ENCODE measurements at places on chromosomes 12 and 14. TPM values are rescaled to one million over a fixed set of nuclear protein-coding genes. Genes with fewer than 3 reads are reported as not detected.

Gene C12orf50
- not detected for total RNA-seq

Gene RFLNA
- not detected for total RNA-seq

Gene CCDC196
- not detected for total RNA-seq

Gene ADCY4
- total RNA-seq = 0.40 TPM

Gene NGDN
- 95.6 TPM for total RNA-seq

Gene FOXG1
- not detected for total RNA-seq

Gene SLC17A8
- not detected for total RNA-seq

GRCh38 chr12:124778411-124778810, 85.3 kb downstream of the SCARB1 start:
- DNase-seq = no peak

DNA sequence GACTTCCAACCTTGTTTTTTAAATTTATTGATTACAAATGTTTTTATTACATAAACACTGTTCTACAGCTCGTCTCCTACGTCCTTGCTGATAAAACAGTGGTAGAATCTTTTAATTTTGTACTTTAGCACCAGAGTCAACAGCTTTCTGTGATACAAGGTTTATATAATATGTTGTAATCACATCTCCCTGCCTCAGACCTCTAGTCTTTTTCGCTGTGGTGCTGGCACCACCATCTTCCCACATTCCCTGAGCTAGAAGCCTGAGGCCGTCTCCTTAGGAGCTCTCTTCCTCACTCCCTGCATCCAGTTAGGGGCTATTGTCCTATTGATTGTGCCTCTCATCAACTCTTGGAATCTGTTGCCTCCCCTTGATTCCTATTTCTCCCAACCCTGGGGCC, 17.1 kb downstream of the MTHFD1 start:
- no peak for DNase-seq

DNA sequence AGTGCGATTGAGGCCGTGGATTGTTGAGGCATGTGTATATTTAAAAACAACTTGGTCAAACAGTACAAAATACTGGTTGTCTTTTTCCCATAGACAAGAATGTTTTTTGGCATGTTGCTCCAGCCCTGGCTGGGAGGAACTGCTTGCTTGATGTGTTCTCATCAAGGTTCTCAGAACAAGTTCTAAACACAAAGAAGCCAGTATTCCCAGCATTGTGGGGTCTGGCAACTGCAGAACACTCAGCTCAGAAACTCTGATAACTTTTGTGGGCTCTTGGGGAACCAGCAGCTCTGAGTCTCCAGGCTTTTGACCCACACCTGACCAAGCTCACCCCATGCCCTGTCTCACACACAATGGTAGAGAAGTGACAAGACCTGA, 27.1 kb upstream of the DICER1 start:
- no peak for DNase-seq

GRCh38 chr12:124094733-124095132, 121.7 kb downstream of the ZNF664 start:
- DNase-seq = no peak

DNA sequence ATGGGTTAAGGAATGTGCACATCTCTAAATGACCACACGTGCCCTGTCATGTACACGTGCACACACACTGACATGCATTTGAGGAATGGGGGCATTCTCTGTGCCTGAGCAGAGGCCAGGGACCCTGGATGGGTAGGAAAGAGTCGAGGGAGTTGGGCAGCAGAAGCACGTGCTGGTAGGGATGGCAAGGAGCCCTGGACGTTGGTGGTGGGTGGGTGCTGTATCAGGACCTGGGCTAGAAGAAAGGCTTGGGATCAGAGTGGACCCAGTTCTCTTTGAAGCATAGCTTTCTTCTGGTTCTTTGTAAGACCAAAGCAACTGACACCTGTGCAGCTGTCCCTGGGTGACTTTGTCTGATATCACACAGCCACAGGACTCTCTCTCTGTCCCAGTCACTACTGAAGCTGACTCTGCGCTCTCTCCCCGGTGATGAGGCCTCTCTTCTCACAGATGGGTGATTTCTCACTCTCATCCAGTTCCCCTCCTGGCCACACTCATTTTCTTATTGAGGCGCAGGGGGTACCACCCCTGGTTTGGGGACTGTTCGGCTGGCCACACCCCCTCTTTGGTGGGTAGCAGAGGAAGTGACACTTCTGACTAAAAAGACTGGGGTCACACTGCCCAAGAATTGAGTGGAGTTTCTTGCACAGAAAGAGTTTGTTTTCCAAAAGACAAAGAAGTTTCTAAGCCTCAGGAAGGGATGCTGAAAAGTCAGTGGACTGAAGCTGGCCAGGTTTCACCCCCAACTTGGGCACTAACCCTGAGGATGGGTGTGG, 171.7 kb upstream of the RTL1 start:
- DNase-seq = no peak

DNA sequence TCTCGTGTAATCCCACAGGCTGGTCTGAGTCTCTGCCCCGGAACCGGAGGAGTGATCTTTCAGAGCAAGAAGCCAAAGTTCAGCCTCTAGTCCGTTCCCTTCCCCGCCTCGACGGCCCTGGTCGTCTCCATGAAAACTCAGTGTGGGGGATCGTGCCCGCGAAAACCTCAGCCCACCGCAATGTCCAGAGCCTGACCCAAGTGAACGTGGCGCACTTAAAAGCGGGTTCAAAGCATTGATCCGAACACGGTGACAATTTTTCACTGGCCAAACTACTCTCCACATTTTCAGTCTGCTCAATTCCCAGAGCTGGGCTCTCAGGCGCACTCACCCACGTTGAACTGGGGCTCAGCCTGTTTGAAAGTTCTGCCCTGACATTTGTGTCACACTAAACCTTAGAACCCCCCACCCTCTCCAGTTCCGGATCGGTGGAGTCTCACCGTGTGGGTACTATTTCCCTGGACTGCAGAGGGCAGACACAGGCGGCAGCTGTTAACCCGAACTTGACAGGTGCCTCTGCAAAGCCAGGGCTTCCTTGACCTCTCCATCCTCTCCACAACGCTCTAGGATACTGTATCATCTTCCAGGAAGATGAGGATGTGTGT, 886 bp upstream of the PRICKLE1 start:
- DNase-seq = no peak

DNA sequence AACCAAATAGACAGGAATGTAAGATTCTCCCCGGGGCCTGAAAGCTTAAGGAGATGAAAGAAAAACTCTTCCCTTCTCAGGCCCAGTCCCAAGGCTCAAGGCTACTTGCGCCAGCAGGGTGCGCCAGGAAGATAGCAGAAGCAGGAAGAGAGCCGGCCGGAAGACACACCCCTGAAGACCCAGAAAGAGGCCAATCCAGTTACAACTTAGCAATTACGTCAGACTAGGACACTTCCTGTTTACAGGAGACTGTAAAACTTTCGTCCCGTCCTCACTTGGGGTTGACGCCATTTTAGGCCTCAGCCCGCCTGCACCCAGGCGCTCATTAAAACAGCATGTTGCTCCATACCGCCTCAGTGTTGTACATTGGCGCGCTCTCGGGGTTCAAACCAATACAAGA, 9.4 kb downstream of the COX16 start:
- DNase-seq = no peak

- peak; percentile 61 for DNase-seq
These were observed 1.1 kb upstream of the ARG2 start for GRCh38 chr14:67618617-67619063.

DNA sequence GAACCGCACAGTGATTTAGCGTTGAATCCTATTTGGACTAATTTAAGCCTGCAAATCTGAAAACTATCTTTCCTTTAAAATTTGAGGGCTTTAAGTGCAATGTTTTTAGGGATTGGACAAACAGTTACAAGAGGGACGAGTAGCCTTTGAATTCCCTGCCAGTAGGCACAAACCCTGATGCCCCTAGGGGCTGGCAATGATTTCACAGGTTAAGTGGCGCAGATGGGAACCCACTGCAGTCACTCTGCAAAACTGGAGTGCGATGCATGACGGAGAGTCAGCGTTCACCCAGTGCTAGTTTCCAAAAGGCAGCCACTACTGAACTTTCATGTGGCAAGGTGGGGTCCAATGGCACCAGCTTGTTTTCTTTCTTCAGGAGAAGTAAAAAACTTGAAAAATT, 99.4 kb upstream of the FRMD6 start:
- DNase-seq = no peak

- no peak for DNase-seq
These were observed 9.2 kb upstream of the GPX2 start for GRCh38 chr14:64951724-64952123.

DNA sequence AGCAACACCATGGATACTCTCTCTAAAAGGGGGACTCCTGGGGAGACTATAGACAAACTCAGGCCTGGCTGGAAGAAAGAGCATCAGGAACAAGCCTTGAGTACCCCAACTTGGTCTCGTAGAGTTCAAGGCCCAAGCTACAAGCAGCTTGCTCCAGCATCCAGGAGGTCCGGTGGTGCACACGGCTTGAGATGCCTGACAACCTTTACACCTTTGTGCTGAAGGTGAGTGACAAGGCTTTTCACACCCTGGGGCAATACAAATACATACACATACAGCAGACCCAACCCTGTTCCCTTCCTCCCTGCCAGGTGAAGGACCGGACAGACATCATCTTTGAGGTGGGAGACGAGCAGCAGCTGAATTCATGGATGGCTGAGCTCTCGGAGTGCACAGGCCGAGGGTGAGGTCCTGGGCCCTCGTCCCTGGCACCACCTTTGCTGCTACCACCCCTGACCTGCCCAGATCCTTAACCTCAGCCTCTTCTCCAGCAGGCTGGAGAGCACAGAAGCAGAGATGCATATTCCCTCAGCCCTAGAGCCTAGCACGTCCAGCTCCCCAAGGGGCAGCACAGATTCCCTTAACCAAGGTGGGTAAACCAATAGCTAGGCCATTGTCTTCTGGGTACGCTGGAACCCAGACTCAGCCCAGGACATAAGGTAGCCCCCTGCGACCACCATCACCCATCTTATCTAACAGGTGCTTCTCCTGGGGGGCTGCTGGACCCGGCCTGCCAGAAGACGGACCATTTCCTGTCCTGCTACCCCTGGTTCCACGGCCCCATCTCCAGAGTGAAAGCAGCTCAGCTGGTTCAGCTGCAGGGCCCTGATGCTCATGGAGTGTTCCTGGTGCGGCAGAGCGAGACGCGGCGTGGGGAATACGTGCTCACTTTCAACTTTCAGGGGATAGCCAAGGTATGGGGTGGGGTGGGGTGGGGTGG, 41.2 kb downstream of the SH2B3 start:
- DNase-seq = no peak

Data from NCI-H460 (cell line).